GM10248 (cell line): ENCODE measurements at places on chromosomes 6 and 20.

DNA sequence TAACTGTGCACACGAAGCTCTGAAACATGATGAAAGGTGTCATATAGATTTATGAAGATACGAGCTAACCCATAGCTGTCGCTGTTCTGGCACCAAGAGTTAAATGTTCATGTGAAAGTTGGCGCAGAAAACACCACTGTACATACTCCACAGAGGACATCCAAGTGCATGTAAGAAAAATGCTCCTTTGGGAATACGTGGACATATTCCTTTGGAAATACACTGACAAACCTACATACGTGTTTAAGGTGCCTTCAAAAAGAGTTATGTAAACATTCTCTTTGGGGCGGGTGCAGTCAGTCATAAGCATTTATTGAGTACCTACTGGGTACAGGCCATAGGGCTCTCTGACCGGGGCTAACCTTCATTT lies 723 bp upstream of the ARID1B start:
- no peak for DNase-seq

- no peak for DNase-seq
Observed at GRCh38 chr6:22964334-22964733, 395.0 kb downstream of the HDGFL1 start.

GRCh38 chr6:101348816-101349215 lies 44.7 kb upstream of the GRIK2 start:
- no peak for DNase-seq

DNA sequence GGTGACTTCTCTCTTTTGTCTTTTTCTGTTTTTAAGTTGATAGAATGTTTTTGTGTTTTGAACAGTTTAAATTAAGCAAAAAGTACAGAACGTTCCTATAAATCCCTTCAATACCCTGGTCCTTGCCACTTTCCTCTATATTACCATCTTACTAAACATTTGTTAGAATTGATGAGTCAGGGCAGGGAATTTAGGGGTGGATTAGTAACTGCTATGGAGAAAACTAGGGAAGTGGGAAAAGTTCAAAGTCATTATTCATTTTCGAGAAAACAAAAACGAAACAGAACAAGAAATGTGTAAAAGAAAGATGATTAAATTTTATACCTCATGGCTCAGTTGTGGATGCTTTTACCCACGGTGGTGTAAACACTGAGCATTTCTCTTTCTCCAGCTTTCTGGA lies 240.4 kb upstream of the SULF2 start:
- DNase-seq = no peak

DNA sequence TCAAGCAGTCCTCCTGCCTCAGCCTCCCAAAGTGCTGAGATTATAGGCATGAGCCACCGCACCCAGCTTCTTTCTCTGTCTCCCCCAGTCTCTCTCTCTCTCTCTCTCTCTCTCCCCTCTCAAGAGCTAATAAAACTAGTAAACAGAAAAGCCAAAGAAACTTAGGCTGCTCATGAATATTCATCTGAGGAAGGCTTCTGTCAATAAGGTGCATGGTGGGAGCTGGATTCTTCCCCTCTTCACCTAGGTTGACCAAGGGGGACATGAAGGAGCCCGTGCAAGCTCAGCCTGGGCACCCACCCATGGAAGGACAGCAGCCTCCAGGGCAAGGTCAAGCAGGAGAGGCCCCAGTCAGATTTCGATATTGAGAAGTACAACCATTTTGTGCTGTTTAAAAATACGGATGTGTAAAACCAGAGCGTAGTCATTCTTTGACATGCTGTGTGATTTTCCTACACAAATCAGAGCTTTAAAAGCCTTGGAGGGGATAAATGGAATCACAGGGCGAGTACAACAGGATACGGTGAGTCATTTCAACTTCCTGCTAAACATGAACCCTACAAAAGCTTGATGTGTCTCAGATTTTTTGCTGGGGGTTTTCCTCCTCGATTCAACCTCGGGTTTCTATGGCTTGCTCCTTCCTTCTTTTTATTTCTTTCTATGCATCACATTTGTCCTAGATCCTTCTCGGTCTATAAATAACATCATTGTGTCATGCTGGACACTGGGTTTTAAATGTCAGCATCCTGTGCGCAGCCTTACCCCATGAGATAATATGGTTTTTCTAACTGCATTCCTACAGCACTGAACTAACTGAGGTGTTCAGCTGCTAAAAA lies 368.9 kb upstream of the JARID2 start:
- peak; percentile 57 for DNase-seq

DNA sequence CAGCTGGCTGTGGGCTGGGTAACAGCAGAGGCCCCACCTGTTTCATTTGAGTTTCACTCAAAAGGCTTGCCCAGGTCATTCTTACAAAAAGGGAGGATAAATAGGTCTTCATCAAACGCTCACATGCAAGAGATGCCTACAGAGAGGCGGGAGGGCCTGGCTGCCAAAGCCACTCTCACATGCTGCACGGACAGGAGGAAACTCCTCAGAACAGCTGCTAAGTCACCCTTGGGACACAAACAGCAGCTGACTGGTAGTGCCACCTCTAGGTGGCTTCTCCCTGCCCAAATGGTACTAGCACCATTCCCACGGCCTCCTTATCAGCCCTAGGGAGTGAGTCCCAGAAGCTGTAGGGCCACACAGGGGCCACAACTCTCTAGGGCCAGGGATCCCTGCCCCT lies 23.8 kb downstream of the SLC22A23 start:
- no peak for DNase-seq

DNA sequence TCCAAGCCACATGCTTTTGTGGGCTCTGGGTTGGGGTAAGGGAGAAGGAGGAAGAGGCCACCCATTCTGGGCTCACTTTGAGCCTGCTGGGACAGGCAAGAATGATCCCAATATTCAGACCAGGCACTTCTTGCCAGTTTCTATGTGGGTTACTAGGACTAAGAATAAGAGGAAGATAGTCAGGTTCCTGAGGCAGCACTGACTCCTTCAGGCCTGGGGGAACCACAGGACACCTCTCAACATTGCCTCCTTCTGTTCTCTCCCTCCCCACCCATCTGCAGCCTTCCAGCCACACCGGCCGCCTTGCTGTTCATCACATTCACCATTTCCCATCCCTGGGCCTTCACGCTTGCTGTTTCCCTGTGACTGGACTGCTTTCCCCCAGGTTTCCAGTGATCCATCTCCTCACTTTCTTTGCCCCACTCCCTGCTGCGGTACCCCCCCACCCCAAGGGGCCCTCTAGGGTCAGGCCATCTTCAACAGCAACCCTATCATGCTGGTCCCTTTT lies 69.2 kb upstream of the SIRPA start:
- no peak for DNase-seq

- no peak for DNase-seq
Observed at GRCh38 chr6:126359936-126360537, 20.1 kb downstream of the CENPW start.

- DNase-seq = no peak
Observed at GRCh38 chr20:32517914-32518592, 67.1 kb downstream of the NOL4L start.

- DNase-seq = no peak
Observed at GRCh38 chr6:108152446-108152845, 13.4 kb upstream of the NR2E1 start.

GRCh38 chr20:32114305-32114960 lies 4.9 kb downstream of the TM9SF4 start:
- no peak for DNase-seq

DNA sequence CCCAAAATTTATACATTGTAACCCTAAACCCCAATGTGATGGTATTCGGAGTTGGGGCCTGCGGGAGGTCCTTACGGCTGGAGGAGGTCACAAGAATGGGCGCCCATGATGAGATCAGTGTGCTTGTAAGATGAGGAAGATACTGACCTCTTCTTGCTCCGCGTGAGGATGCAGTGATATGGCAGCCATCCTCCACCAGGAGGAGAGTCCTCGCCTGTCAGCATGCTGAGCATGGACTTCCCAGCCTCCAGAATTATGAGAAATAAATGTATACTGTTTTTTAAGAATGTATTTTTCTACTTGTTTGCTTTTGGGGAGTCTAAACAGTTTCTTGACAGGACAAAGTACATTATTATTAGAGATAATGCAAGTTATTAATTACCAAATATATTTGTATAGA lies 8.7 kb upstream of the SYNDIG1 start:
- no peak for DNase-seq

DNA sequence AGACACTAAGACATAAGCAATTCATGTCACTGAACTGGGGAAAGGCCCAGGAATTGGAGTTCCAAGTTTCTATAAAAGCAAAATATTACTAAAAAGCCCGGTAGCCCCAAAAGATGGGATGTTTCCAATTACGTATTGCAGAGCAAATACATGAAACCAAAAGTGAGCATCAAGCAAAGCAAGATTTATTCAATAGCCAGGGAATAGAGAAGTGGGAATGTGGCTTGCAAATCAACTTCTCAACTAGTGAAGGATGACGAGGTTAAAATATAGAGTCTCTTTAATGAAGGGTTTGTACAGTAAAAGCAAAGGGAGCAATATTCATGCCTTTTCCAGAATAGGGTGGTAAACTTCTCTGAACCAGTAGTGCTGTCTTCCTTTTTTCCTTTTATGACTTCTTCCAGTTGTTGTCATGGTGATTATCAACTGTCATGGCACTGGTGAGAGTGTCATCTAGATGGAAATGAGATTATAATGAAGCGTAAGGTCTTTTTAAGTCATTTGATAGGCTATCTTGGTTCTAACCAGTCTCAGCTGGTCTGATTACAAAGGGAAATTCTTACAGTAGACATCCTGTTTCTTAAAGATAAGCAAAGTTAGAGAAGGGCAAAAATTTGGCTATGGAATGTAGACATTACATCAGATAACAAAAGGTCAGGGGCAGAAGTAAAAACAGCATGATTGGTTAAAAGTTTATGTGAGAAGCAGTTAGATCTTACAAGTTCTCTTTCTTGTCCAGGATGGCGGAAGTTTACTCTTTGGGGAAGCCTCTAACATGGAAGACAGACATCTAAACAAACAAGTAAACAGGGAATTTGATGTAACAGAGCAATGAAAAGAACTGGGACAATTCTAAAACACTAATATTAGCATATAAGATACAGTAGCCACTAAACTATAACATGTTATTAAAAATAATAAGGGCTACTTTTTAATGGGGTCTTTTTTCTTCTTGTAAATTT lies 96.9 kb downstream of the TBX18 start:
- DNase-seq = no peak

GRCh38 chr6:37689381-37689780 lies 8.3 kb downstream of the MDGA1 start:
- DNase-seq = no peak

GRCh38 chr6:148136586-148136985 lies 206.1 kb upstream of the SASH1 start:
- no peak for DNase-seq

- DNase-seq = no peak
Observed at GRCh38 chr20:59676126-59676850, 71.9 kb downstream of the PHACTR3 start.

GRCh38 chr6:16570946-16571345 lies 190.3 kb downstream of the ATXN1 start:
- DNase-seq = no peak

- DNase-seq = peak; percentile 26
Observed at GRCh38 chr6:21666201-21666691, 72.7 kb downstream of the SOX4 start.

GRCh38 chr6:170072246-170072645 lies 218.6 kb downstream of the DLL1 start:
- no peak for DNase-seq

GRCh38 chr20:38804682-38805501 lies 605 bp upstream of the PPP1R16B start:
- peak; percentile 65 for DNase-seq

GRCh38 chr6:144284783-144285547 lies at the start of gene UTRN:
Gene UTRN (plus strand): TSS chr6:144285335. CDS start chr6:144291829, 6,494 bp downstream.
- peak; percentile 74 for DNase-seq

GRCh38 chr20:31560094-31560745 lies 44.9 kb upstream of the ID1 start:
- peak; percentile 71 for DNase-seq

- no peak for DNase-seq
Observed at GRCh38 chr20:58196402-58197184, 31.9 kb downstream of the ANKRD60 start.

DNA sequence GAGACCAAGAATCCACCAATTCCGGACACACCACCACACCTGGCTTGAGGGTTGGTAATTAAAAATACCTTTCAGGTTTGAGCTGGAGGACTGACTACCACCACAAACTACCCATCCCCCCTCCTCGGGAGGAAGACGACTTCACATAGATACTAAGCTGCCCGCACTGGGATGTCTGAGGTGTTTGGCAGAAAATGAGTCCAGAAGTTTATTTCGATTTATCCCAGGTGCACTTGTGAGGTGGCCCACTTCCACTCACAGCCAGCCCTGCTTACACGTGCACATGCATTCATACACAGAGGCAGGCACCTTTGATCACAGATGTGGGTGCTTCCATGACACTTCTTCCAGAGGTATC lies 187.1 kb downstream of the ID4 start:
- DNase-seq = no peak

DNA sequence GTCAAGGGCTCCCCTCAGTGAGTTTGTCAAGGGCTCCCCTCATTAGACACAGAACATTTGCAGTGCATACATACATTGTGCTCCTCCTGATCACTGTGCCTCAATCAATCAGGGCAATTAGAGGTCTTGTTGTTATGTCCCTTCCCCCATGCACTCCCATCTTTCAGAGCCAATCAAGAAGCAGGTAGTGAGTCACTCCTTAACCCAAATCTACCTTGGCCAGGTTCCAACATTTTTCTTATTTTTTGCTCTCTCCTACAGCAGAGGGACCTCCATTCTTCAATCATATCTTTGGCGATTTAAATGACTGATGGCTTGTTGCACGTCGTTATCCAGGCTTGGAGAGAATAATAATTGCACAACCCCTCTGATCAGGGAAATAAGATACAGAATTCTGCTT lies 409.9 kb upstream of the SPTLC3 start:
- DNase-seq = no peak

DNA sequence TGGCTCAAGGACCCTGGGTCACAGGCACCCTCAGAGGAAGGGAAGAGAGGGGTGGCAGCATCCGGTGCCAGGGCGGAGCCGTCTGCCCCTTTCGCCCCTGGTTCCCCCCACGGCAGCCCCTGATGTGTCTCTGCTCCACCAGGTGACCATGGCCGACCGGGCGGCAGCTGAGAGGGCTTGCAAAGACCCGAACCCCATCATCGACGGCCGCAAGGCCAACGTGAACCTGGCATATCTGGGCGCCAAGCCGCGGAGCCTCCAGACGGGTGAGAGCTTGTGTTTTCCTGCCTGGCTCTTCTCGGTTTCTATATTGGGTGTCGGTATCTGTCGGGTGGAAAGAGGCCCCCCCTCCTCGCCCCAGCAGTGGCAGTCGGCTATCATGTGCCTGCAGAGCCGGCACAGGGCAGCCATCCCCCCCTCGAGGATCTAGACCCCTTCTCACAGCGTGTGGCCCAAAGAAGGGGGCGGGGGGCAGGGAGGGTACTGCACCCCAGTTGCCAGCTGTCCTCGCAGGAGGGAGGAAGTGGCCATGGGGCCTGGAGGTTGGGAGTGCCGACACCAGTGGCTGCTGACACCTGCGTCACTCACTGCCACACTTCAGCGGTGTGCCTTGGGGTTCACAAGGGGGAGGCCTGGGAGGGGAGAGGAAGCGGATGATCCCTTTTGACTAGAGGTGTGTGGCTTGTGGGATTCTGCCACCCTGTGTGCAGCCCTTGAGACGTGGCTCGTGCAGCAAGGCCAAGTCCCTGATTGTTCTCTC lies 1.5 kb downstream of the RBM38 start:
- peak; percentile 52 for DNase-seq

GRCh38 chr6:10351791-10352190 lies 63.1 kb downstream of the TFAP2A start:
- no peak for DNase-seq

- DNase-seq = no peak
Observed at GRCh38 chr6:139713424-139713823, 339.0 kb upstream of the CITED2 start.
